ENCODE measurements at places on chromosomes 4 and X.

- no peak for DNase-seq
Measured at GRCh38 chr4:2936773-2937145, 26.4 kb downstream of the NOP14 start.

DNA sequence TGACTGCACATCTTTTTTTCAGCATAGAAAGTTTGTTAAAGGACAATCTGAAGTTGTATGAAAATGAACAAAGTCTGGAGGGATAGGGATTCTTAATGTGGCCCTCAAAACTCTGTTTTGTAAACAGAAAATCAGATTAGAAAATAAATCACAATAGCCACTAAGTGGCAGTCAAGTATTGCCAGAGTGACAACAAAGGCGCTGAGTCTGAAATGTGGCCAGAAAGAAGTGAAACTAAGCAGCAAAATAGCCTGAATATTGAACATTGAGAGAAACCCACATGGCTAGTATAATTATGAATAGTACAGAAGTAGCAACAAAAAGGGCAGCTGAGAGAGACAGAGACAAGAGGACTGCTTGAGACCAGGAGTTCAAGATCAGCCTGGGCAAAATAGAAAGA lies 81.1 kb upstream of the CT45A1 start:
- no peak for DNase-seq

- no peak for DNase-seq
Measured at GRCh38 chrX:130287071-130287770, 18.5 kb upstream of the ZNF280C start.

DNA sequence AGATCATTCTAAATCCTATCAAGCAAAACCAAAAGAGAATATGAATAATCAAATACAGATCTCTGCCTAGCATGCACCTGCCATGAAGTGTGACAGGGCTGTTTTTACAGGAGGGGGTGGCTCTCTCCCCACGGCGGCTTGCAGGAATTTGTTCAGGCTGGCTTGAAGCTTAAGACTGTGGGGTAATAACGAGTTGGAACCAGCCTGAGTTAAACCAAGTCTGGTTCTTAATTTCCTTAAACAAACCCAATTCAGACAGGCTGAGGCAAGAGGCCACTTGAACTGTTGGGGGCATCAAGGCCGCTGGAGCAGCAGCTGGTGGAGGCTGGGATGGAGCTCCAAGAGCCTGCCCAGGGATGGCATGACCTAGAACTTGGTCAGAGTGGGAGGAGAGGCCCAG lies 45.1 kb upstream of the LGI2 start:
- no peak for DNase-seq

GRCh38 chrX:118739577-118739976 lies 12.2 kb downstream of the IL13RA1 start:
- DNase-seq: no peak

DNA sequence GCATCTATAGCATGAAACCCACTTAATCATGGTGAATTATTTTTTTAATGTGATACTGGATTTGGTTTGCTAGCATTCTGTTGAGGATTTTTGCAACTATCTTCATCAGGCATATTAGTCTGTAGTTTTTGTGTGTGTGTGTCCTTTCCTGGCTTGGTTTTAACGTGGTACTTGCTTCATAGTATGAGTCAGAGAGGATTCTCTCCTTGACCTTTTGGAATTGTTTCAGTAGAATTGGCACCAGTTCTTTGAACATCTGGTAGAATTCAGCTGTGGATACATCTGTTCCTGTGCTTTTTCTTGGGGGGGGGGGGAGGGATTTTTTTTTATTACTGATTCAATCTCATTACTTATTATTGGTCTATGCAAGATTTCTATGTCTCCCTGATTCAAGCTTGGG lies 232.0 kb upstream of the KLF8 start:
- DNase-seq: no peak

GRCh38 chr4:118981171-118981838 lies 92.7 kb downstream of the SYNPO2 start:
- no peak for DNase-seq

DNA sequence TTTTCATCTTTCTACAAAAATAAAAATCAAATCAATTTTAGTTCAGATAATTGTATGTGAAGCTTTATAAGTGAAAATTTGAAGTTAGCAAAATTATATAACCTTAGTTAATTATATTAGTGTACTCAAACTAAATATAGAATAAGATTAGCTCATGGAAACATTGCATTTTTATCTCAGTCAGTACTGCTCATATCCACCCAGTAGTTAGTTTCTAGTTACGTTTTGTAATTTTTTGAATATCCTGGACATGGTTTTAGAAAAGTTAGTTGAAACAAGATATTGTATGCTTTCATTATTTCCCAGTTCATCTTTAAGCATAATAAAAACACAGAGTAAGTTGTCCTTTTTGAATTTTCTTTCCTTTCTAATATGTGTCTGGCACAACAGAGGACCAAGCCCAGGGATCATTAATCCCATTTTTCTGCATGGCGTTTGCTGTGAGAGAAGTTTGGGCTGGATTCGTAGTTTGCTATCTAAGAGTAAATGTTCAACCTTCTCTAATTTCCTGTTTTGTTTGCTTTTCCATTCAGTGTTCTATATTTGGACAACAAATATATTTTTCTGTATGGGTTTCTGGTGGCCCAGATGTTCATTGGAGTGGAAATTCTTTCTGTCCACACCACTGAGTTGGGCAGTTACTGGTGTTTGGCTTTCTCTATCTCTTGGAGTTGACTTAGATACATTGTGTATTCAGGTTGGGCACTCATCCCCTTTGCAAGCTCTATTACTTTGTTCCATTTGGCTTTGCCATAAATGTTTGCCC lies 12.1 kb downstream of the TBL1X start:
- no peak for DNase-seq

- DNase-seq: no peak
Measured at GRCh38 chr4:78656968-78657445, 105.4 kb downstream of the ANXA3 start.

DNA sequence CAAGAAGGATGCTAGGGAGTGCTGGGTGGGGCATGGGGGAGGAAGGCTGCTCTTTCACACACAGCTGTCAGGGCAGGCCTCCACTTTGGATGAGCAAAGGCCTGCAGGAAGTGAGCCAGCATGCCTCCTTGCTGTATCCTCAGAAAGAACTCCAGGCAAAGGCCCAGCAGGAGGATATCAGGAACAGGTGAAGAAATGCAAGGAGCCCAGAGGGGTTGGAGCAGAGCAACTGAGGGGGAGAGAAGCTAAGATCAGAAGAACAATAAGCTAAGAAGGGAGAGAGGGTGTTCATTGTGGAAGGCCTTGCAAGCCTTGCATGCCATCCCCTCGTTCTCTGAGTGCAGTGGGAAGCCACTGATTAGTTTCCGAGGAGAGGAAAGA lies 115.1 kb downstream of the CAMK2D start:
- DNase-seq: no peak

DNA sequence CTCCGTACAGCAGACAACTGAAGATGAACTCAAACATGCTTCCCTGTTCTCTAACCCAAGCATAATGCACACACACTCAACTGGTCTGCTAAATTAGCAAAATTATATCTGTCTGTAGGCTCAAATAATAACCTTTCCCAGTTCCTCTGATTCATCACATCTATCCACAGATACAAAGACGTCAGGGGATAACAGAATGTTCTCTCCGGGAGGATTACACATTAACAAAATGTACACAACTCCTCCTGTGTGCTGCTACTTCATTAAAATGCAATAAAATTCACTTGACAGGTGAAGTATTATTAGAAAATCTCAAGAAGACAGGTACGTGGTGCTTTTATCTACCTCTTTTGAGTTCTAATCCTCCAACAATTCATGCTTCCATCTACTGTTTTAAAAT lies 57.4 kb downstream of the FAT1 start:
- DNase-seq: no peak

DNA sequence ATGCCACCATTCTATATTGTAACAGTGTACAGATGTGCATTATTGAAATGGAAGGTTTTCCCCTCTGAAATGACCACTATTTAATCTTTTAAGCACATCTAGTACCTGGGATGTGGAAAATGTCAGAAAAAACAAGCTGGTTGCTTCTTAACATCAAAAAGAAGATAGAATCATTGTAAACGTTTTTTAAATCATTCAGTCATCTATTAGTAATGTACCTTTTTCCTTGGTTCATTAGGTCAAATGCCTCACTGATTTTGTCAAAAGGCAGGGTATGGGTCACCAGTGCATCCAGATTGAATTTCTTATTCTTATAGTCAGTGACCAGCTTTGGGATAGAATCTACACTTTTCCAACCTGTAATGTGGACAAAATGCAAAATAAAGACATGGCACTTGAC lies 17.7 kb downstream of the ADH4 start:
- DNase-seq: no peak

DNA sequence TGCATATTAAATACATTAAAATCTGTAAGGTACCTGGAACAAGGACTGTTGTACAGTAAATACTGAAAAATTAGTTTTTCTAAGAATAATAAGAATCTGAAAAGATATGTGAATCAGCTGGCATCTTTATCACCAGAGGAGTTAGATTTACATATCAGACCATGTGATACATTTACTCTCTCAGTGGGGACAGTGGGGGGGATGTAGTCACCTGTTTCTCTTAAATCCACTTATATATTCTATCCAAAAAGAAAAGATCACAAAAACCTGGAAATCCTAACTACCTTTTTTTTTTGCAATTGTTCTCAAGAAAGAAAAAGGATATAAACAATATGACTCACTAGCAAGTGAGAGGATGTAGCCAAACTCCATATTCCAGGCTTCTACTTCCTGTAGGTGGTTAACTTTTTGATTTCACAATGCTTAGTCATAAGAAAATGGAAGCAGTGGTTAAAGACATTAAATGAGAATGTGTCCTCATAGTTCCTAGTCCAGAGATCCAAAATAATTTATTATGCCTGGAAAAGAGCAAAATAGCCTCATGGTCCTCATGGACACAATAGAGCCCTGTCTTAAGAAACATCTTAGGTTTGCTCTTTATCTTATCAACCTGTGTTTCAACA lies 22.5 kb upstream of the MYOZ2 start:
- DNase-seq: no peak

DNA sequence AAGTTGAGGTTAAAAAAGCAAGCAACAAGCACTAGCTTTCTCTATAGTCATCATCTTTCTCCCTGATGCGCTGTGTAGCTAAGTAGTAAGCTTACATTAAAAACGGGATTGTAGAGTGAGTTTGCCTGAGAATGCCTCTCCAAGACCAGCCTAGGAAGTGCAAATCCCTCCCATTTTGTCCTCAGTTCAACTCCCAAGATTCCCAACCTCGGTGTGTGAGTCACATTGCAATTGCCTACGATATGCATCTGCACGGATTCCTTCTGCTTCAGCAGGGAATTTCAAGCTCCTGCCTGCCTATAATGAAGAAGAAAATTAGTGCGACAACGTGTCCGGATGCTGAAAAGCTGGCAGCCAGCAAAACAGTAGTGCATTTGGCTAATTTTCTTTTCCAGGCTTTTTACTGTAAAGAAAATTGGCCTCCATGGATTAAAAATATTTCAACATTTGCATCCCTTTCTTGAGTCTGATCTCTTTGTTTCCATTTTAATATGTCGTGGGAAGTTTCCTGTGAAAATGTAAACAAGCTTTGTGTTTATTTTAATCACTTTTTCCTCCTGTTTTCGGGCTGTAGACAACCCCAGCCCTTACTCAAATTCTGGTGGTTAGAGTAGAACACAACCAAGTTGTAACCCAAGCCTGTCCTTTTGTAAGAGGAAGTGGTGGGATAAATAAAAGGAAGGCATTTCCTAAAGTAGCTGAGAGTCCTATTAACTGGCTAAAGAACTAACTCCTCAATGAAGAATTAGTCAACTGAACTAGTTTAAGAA lies 58.4 kb upstream of the TET2 start:
- DNase-seq: peak; percentile 90

GRCh38 chrX:103607364-103608305 lies at the start of gene TCEAL3:
Gene TCEAL3, plus strand, starts transcription at chrX:103607963. Its CDS starts 1,102 bp downstream, at chrX:103609065.
- DNase-seq: peak; percentile 37

DNA sequence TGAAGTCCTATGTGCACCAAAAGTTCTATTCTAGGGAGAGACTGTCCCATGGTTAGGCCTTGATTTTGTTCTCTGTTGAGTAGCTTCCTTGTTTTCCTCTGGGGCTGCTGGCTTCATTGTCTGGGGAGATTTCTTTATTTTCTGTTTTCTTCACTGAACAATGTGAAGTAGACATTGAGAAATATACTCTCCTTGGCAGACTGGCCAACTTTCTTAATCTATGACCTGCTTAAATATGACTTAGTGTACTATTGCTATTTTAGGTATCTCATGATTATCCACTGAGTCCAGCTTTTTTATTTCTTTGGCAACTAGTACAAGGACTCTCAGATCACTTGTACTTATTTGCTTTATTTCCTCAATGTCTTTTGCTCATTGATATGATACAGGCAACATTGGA lies 1594.6 kb downstream of the ARAP2 start:
- no peak for DNase-seq

DNA sequence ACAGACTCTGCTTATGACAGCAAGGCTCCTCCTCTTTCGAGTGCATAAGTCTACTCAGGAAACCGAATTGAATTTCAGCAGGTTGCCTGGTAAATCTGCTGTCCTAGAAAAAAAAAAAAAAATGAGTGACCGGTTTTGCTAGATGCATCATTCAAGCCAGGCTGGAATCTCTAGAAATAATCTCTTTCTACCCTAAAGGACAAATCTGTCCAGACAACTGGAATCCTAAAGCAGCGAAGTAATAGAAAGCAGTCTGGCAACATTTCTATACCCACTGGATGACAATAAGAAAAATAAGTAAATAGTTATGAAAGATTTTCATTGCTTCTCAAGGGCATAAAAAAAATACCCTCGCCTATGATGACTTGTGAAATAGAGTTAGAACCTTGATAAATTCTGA lies 703.5 kb downstream of the RPA4 start:
- no peak for DNase-seq

- DNase-seq: no peak
Measured at GRCh38 chrX:109190542-109190941, 291.3 kb downstream of the GUCY2F start.

DNA sequence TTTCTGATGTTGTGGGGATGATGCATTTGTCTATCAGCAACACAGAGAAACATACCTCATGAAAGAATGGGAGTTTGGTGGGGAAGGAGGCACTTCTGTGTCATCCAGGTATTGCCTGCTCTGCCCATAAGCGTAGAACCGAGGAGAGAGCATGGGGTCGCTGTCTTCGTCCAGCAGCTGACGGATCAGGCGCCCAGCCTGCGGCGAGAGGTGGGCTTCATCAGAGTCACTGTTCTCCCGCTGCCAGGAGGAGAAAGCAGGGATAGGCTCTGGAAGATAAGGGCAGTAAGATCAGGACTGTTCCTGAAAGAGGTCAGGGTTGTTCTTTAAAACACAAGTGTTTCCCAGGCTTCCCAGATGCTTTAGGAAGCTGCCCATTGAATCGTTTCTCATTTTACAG lies 52.7 kb upstream of the NAP1L5 start:
- DNase-seq: no peak
